Activated T-helper 1 cell treated with anti-CD3 and anti-CD28 coated beads, Interleukin-2, amount 50 U/mL, for 16 hours (primary cell): ENCODE measurements at places on chromosomes 6 and 20.

- DNase-seq = no peak
Measured at GRCh38 chr6:2197177-2197671, 48.2 kb downstream of the GMDS start.

DNA sequence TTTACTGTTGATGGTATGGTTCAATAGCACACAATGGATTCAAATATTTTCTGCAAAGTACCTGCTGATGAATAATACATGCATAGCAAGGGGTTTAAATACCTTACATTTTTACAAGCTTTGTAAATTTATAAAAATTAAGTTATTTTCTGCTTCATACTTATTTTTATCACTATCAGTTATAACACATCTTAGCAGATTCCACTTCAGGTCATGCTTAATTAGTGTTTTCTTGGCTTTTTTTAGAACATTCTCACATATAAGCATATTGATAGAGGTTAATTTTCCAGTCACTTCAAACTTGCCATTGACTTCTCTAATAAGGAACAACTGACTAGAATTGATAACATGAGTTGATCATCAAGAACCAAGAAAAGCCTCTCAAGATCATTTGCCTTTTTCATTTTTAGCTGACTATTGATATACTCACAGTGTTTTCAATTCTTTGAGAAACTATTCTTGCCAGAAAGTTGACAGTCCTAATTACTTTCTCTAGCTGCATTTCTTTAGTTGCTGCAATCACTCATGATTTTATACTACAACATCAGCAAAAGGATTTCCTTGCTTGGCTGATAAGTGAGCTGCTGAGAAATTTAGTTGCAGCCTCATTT is 25.8 kb downstream of the PTCHD4 start:
- DNase-seq = no peak

- no peak for DNase-seq
Measured at GRCh38 chr6:142700032-142700431, 244.9 kb downstream of the HIVEP2 start.

- DNase-seq = no peak
Measured at GRCh38 chr20:37921341-37921929, 18.5 kb downstream of the VSTM2L start.

DNA sequence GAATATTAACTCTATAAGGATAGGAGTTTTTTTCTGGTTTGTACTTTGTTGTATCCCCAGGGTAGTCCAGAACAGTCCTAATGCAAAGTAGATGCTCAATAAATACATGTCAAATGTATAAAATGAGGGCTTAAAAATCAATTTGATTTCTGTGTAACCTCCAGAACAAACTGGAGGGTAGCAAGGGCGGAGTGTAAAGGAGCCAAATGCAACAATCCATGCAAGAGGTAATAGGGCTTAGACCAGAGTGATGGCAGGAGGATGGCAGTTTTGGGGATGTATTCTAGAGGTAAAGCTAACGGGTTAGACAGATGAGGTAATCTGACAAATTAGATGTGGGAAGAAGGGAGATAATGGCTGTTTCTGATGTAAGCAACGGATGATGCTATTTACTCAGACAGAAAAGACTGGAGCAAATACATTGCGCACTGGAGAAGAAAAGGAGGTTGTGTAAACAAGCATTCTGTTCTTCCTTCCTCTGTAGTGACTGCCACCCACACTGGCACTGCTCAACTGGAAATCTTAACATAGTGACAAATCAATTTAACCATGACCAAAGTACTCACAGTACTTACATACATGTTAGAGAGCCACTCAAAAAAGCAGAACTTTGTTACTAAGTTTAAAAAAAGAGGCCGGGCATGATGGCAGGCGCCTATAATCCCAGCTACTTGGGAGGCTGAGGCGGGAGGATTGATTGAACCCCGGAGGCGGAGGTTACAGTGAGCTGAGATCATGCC is 2.0 kb downstream of the ZNF318 start:
- DNase-seq = no peak

- DNase-seq = no peak
Measured at GRCh38 chr20:753897-754635, 14.2 kb downstream of the SLC52A3 start.

- no peak for DNase-seq
Measured at GRCh38 chr6:50093116-50093937, 43.6 kb upstream of the DEFB112 start.

DNA sequence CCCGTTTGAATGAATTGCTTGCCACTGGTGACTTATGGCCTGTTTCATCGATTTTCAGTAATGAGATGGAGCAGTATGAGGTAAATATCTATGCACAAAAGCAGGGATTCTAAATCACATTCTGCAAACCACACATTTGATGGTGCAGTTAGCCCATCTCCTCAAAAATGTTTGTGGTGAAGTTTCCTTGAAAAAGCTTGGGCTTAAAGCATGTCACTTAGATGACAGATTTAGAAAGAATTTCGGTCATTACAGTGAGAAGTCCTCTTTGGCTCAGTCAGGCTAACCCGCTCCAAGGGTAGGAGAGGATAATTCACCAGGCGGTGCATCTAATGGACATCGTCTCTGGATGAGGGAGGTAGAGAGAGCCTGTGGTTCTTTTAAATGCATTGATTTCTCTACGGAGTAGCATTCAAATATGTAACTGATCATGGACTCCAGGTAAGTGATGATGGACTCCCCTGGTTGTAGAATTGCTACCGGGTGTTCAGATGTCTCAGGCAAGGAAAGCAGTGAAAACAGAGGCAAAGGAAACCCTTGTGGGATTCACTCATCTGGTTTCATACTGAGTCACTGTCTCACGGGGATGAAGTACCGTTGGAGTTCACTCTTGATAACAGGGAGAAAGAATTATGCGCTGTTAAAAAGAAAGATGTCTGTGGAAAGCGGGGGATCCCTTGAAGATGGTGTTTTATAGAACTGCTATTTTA is 65.3 kb downstream of the AIG1 start:
- DNase-seq = no peak

DNA sequence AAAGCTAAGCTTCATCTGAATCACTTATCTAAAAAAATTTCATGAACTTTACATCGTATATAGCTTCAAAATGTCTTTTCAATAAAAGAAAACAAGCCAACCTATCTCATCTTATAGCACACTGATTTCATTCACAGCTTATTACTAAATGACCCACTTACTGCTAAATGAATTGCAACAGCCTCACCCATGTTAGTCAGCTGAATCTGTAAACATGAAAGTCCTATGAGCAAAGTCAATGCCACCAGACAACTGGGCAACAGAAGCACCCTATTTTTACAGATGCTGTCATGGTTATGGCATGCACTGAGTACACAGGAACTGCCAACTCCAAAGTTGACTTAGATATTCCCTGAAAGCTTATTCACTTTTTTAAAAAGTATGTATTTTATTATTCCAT is 41.2 kb upstream of the DST start:
- no peak for DNase-seq

DNA sequence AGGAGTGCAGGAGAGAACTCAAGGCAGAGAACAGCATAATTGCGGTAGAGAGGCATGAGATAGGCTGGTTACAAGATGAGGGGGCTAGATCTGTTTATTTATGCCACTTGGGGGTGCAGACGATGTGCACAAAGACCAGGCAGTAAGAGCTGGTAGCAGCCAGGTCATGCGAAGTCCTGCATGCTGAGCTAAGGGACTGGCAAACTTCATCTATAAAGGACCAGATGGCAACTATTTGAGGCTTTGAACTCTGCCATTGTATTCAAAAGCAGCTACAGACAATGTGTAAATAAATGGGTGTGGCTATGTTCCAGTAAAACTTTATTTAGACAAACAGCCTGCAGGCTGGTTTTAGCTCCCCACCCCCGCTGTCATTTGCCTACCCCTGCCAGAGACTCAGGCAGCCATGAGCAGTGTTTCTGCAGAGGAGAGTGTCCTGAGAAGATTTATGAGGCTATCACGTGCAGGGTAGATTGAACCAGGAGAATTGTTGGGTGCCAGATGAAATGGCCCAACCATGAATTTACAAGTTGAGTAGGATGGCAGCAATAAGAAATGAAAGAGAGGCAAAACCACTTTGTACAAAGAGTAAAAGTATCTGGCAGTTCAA is 253.4 kb upstream of the MOCS1 start:
- no peak for DNase-seq

- no peak for DNase-seq
Measured at GRCh38 chr6:78910010-78910409, 42.7 kb downstream of the IRAK1BP1 start.

DNA sequence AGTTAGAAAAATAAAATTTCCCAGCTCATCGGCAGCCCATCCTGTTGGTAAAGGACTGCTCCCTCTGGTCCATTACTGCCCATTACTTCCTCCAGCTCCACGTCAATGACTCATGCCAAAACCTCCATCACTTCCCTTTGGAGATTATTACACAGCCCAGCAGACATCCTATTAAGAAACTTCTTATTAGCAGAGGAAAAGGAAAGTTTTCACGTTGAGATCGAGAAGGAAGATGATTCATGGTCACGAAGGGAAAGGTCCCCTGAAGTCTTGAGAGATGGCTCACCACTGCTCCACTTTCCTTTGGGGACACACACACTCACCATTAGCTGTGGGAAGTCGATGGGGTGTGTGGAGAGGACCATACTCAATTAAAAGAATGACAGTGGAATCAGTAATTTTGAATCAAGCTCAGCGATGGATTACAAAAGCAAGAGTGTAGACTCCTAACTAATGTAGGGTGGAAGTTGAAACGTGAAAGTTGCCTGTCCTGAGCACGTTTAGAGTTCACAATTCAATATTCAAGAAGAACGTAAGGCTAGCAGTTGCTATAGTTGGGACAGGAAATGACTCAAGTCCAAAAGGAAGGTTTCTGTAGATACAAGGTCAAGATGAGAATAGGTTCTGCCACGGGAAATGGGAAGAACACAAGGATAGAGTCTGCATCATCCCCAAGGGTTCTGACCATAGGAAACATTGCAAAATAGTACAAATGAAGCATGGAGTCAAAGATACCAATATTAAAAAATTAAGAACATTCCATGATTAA is 21.6 kb downstream of the SASH1 start:
- DNase-seq = no peak

DNA sequence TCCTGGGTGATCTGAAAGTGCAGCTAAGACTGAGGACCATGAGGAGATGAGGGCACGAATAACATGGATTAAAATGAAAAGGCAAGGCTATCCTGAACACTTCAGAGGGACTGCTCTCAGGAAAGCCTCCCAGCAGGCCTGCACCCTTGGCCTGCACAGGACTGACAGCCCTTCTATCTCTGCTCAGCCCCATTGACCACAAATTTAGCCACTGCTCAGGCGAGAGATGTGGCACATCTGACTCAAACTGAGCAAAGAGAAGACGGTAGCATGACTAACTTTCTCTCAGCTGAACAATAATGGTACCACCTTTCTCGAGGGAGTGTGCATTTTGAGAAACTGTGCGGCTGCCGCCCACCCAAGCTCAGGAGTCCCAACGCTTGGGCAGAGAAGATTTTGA is 257.5 kb downstream of the ADGB start:
- no peak for DNase-seq

- no peak for DNase-seq
Measured at GRCh38 chr20:4876731-4877130, 124.6 kb downstream of the SLC23A2 start.

DNA sequence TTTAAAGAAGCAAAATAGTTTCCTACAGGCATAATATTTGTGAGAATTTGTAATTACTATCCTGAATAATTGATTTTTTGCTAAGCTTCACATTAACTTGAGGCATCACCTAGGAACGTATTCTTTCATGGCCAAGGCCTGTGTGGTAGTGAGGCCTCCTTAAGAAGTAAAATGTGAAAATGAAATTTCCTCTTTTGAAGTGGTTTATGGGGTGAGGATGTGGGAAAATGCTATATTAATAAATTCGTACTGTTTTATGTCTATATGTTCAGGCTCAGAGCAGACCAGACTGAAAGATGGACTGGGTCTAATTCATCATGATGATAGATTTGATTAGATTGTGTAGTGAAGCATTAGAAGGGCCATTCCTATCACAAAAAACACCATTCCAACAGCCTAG is 33.1 kb downstream of the MYLIP start:
- no peak for DNase-seq

DNA sequence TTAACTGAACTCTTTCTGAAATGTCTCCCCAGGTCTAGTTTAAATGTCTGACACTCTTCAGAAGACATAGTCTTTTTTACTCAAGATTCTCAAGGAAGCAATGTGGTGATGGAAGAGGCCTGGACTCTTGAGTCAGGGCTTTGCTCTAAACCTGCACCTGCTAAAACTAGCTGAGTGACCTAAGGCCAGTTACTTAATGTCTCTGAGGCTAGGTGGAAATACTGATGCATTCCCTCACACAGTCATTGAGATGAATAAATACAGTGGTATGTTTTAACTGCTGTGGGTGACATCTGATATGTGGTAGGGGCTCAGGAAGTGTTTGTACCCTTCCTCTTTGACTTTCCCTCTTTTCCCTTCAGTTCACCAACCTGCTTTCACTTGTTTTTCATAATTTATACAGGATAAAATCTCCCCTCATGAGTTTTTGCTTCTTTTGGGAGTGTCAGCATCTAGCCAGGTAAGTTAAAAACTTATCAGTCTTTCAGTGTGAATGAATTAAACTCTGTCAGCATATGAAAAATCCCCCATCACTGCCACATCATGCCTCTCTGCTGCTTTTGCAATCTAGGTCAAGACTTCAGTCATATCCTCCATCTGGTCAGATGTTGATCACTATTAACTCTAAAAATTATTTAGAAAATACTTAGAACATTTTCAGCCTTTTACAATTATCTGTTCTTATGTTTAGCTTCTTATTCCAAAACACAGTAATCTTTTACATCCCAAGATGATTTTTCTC is 178.7 kb upstream of the TNFAIP3 start:
- DNase-seq = no peak

DNA sequence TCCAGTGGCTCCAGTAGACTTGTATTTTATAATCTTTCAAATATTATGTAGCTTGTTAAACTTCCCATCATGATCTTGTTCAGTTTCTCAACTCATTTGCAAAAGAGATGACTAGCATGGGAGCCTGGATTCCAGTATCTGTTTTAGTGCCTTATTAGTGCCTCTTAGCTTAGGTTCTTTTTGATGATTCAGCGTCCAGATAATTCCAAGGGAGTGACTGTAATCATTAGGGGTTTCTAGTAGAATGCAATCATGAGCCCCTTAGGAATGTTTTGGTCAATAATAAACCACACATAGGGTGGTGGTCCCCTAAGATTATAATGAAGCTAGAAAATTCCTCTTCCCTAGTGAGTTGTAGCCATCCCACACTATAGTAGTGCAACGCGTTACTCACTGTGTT is 7.0 kb downstream of the CD2AP start:
- DNase-seq = no peak

- no peak for DNase-seq
Measured at GRCh38 chr6:51260003-51260402, 441.3 kb downstream of the TFAP2B start.

DNA sequence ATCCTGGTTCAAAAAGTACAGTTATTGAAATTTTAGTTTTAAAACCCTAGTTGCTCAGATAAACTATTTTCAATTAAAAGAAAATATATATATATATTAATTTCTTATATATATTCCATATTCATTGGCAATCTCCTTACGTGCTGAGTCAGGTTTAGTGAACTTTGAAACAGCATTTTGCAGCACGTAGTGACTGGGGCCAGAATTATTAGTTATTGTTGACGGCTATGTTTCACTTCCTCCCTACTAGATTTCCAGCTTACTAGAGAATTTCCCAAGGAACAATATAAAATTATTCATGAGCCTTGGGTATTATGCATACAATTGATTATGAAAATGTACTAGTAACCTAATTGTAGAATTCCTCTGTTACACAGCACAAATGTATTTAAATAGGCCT is 150.3 kb downstream of the KLHL32 start:
- no peak for DNase-seq
